Left kidney (tissue), 8 donors: ENCODE measurements at places on chromosomes 2 and 18.

- DNase-seq: no peak
These were observed 865 bp downstream of the GALR1 start for GRCh38 chr18:77250501-77250925.

- no peak for DNase-seq
These were observed 125.3 kb downstream of the CCBE1 start for GRCh38 chr18:59571902-59572301.

- no peak for DNase-seq
These were observed 148.8 kb downstream of the INO80D start for GRCh38 chr2:205937211-205937610.

DNA sequence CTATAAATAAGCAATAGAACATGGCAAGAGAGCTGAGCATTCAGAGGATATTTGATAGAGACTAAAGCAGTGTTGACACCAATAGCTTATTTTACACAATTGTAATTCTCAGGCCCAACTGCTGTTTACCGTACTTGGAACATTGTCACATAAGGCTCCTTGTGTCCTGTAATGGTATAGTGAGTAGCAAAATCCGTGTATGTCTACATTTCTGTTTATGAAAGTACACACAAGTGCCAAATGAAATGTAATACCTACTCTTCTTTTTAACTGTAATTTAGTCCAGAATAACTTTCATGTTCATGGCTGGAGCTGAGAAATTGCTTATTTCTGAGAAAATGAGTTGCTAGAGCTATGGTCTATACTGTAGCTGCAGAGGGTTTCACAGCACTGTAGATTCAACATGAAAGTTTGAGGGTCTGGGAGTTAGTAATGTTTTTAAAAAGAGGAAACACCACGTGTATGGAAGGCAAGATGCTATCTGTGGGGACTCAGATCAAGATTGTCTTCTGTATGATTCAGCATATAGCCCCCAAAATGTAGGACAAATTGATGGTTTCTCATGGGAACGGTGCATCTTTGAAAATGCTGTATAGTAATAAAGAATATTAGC is 110.2 kb upstream of the NOSTRIN start:
- no peak for DNase-seq

DNA sequence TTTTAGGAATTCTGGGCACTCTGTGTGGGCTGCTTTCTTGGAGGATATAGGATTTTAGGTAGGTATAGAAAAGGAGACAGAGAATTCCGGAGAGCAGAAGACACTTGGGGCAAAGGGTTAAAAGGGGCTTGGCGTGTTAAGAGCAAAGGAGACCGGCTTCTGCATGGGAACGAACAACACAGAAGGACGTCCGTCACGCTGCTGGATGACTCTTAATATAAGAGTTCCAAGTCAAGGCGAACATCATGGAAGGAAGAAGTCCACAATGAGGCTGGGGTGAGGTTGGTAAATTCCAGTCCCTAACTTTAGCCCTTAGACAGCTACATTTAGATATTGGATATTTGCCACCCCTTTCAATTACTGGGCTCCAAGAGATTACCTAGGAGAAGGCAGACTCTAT is 15.9 kb upstream of the SLC20A1 start:
- DNase-seq: no peak

DNA sequence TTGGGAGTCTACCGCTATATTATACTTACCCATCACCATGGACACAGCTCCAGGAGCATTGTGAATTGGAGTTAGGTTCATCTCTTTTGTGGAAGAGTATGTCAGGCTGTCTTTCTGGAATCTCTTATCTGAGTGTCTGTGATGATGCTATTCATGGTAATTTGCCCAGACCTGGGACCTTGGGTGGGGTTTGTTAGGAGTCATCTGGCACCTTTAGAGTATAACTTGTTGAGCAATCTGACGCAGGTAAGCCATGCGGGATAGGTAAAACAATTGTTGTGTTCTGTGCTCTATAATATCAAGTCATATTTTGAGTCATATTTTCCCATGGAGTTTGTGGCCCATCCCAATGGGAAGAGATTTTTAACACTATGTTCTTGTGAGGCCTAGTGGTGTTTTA is 49.7 kb upstream of the MAPRE2 start:
- DNase-seq: no peak

GRCh38 chr2:185695711-185696235 is 42.8 kb upstream of the FSIP2 start:
- peak; percentile 10 for DNase-seq

GRCh38 chr2:170313347-170313991 is 135.5 kb downstream of the MYO3B start:
- DNase-seq: no peak
